ENCODE measurements at places on chromosomes 5 and 9.

DNA sequence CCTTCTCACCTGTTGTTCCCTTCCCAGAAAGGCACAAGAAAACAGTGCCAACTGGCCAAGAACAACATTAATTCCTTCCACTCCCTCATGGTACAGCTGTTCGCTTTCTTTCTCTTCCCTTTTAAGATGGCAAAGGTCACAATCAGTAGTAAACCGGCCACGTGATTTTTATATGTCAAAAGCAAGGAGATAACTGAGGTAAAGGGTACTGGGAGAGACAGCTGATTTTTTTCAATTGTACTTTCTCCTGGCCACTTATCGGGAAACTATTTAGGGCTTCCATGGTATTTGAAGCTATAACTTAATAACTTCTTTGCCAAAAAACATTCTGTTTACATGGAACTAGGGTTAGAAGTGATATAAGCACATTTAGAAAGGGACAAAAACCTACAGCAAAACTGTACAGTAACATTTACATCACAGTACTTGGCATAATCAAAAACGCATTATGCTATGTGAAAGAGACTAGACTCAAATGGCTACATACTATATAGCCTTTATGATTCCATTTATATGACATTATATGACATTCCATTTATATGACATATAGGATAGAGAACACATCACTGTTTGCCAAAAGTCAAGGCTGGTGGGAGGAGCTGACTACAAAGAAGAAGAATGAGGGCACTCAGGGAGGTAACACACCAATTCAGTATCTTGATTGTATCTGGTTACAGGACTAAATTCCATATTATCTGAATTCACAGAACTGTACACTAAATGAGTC lies 24.8 kb downstream of the PLPP1 start:
- DNase-seq: no peak

- no peak for DNase-seq
Observed at GRCh38 chr5:91403438-91403837, 20.3 kb upstream of the ARRDC3 start.

DNA sequence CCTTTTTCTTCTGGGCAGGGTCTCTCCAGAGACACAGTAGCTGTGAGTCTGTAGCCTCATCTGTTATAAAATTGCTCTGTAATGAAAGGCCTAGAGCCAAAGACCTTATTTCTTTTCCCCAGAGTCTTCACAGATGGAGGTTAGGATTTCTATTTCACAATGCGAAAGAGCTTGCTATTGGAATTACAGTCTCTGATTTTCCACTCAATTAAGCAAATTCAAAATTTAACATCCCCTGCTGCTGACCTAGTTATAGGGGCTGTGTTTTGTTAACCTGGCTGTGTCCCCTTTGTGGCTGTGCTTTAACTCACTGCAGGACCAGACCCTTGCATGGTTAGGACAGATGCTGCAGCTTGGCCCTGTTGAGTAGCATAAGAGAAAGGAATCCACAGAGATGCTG lies 190.3 kb upstream of the NMUR2 start:
- no peak for DNase-seq

GRCh38 chr9:6708732-6709131 lies 49.0 kb upstream of the KDM4C start:
- no peak for DNase-seq

DNA sequence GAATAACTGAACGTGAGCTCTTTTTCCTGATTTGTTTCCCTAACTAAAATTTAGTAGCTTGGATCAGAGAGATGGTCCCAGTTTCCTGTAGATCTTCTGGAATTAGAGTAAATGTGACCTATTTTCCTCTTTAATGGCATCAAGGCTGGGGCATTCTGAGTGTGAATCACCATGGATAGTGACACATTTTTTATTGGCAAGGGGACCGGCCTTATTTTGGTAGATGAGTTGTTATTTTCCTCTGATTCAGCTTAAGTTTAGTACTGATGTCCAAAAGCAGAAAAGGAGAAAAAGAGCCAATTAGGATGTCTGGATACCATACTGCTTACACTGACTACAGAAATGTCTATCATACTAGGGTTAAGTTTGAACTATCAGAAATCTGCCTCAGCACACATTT lies 68.1 kb downstream of the RNF38 start:
- no peak for DNase-seq

DNA sequence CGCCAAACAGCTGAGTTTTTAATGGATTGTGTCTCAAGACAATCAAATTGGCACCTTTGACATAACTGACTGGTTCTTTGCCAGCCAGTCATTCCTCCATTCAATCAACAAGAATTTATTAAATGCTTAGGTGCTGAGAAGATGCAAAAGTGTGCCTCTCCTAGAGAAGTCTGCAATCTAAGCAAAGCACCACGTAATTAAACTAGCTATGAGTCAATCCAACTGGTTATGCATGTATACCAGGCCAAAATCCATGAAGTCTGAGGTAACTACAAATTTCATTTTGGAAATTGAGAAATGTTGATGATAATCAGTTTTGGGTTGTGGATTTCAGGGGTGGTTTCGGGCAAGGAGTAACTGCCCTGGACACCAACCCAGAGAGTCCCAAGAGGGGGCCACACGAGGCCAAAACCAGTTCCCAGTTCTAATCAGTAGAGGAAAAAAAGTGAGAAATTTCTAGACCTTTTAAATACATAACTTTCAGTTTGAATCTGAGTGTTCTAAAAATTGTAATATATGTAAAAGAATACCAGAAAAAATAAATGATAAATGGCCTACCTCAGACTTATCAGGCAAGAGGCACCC lies 92.6 kb downstream of the EFNA5 start:
- DNase-seq: no peak

GRCh38 chr9:73162987-73163768 lies 11.5 kb downstream of the ANXA1 start:
- no peak for DNase-seq

- DNase-seq: peak; percentile 14
Observed at GRCh38 chr5:158273035-158273434, 414.1 kb upstream of the CLINT1 start.

GRCh38 chr5:109099081-109099480 lies 310.7 kb downstream of the PJA2 start:
- no peak for DNase-seq

- DNase-seq: no peak
Observed at GRCh38 chr5:149372076-149372795, 6.9 kb downstream of the IL17B start.

- peak; percentile 90 for DNase-seq
Observed at GRCh38 chr5:139708877-139709581, 60.9 kb downstream of the CXXC5 start.

- no peak for DNase-seq
Observed at GRCh38 chr5:95669540-95669939, 13.3 kb downstream of the SPATA9 start.

- no peak for DNase-seq
Observed at GRCh38 chr5:127243011-127243410, 47.6 kb upstream of the MEGF10 start.

- no peak for DNase-seq
Observed at GRCh38 chr9:27355166-27355565, 58.2 kb upstream of the EQTN start.

GRCh38 chr9:125620216-125620615 lies 86.8 kb downstream of the MAPKAP1 start:
- no peak for DNase-seq

- peak; percentile 26 for DNase-seq
Observed at GRCh38 chr9:33750839-33751339, 44.5 kb upstream of the PRSS3 start.

GRCh38 chr9:126614455-126615244 lies 922 bp downstream of the LMX1B start:
- peak; percentile 31 for DNase-seq

DNA sequence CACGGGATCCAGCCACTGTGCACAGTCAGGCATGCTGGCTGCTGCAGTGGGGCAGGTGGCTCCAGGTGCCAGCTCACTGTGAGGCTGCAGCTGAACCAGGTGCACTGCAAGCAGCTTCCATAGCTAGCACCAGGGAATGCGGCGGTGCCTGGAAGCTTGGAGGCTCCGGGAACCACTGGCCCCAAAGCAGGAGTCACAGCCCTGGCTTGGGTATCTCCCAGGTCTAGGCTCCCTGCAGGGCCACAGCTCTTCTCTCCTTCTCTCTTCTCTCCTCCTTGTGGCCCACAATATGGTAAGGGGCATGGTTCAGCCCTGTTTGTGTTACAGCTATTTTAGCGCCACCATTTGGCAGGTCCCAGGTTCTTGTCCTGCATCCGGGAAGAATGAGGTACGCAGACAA lies 6.7 kb upstream of the MTMR12 start:
- peak; percentile 54 for DNase-seq

GRCh38 chr5:157532022-157532421 lies 43.6 kb downstream of the ADAM19 start:
- no peak for DNase-seq

DNA sequence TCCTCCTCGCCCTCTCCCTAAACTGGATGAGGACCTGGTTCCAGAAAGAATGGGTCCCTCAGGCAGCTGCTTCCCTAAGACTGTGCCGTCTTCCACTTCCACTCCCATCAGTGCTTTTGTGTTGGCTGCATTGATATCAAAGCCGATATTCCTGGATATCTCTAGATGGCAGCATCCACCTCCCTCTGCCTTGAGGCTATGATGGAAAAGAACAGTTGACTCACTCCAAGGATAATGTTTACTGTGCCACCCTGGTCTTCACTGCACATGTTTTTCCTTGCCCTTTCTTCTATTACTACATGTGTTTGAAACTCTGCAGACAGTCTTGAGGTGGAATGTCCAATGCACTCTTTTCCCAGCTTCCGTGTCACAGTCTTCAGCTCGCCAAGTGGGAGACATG lies 211.6 kb downstream of the MAST4 start:
- DNase-seq: no peak

DNA sequence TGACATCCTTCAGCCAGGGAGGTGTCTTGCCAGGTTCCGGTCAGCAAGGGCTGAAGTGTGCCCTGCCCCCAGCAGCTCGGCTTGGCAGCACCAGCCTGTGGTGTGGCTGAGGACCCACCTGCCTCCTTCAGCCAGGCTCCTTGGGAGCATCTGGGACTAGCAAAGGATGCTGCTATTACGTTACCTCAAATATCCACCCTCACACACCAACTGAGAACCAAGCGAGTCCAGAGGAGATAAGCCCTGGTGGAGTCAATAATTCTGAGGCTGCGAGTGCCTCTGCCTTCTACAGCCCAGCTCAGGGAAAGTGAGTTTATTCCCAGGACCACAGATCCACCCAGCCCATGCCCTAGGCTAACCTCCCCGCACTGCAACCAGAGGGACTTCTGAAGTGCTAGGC lies 57.1 kb upstream of the FSTL4 start:
- DNase-seq: no peak

- no peak for DNase-seq
Observed at GRCh38 chr9:87226896-87227295, 270.8 kb upstream of the DAPK1 start.

GRCh38 chr9:91880378-91880972 lies 69.6 kb downstream of the ROR2 start:
- no peak for DNase-seq

GRCh38 chr5:134784241-134784920 lies 25.8 kb downstream of the DDX46 start:
- DNase-seq: no peak

DNA sequence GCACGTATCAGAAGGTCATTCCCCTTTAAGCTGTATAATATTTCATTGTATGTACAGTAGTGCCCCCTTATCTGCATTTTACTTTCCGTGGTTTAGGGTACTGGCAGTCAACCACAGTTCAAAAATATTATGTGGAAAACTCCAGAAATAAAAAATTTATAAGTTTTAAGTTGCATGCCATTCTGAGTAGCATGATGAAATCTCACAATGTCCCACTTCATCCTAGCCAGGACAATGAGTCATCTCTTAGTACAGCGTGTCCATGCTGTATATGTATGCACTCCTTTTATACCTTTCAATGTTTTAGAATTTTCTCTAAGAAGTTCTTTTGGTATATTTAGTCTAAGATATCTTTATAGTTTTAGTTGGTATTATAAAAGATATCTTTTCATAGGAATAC lies 115.0 kb upstream of the HAND1 start:
- no peak for DNase-seq

DNA sequence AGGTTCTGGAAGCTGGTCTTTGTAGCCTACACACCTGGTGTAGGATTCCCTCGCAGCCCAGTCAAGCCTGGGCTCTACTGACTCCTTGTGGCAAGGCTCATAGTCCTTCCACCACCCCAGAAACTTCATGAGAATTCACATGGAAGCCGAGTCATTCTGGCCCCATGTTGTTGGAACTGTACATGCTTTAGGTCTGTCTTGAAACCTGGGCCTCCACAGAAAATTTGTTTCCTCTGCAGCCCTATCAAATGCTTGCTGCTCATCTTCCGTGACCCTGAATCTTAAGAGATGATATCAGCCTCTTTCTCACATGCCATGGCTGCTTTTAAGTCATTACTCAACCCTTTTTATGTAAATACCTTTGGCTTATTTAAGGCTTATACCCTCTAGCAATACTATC lies 113.4 kb upstream of the GRHPR start:
- DNase-seq: peak; percentile 40

- DNase-seq: no peak
Observed at GRCh38 chr5:8879248-8879647, 666.6 kb downstream of the SEMA5A start.

DNA sequence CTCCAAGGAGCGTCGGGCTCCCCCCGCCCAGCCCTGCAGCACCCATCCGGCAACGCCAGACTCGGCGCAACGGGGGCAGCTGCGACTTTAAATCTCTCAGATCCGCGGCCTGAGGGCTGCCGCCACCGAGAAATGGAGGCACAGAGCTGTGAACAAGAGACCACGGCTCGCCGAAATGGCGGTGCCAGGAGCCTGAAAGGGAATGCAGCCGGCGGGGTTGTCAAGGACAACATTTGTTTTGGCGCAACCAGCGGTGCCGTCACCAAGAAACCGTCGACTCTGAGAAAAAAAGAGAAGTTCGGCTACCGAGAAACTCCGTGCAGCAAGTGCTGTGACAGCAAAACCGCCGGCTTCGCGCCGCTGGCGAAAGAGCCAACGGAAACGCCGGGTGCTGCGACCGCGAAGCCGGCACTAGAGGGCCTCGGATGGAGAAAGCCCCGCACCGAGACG lies 2.1 kb upstream of the ANXA2R start:
- peak; percentile 65 for DNase-seq

DNA sequence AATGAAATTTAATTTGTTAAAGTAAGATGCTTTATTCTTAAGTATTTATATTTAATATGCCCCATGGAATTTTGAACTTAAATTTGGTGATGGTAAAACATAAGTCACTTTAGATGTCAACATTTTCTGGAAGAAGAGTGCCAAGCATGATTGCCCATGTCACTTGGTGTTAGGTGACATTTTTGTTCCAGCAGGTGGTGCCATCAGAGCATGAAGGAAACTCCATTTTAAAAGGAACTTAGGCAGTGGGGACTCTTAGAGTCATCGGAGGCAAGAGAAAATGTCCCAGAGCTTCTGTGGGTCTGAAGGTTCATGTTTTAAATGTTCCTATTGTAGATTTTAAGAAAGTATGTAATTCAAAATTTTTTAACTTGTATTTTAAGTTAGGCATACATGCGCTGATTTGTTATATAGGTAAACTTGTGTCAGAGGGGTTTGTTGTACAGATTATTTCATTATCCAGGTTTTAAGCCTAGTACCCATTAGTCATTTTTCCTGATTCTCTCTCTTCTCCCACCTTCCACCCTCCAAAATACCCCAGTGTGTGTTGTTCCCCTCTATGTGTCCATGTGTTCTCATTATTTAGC lies 789.3 kb downstream of the SEMA5A start:
- DNase-seq: peak; percentile 25

- DNase-seq: no peak
Observed at GRCh38 chr5:175692996-175693710, 35.3 kb downstream of the HRH2 start.

GRCh38 chr5:57324861-57325260 lies 151.0 kb downstream of the GPBP1 start:
- DNase-seq: no peak

Measured in WTC11 (cell line).